T1000 (cell line): ENCODE measurements at places on chromosomes 13 and 19.

- DNase-seq: no peak
Measured at GRCh38 chr13:36847606-36848005, 28.6 kb downstream of the RFXAP start.

- no peak for DNase-seq
Measured at GRCh38 chr13:39484506-39485313, 118.3 kb downstream of the LHFPL6 start.

DNA sequence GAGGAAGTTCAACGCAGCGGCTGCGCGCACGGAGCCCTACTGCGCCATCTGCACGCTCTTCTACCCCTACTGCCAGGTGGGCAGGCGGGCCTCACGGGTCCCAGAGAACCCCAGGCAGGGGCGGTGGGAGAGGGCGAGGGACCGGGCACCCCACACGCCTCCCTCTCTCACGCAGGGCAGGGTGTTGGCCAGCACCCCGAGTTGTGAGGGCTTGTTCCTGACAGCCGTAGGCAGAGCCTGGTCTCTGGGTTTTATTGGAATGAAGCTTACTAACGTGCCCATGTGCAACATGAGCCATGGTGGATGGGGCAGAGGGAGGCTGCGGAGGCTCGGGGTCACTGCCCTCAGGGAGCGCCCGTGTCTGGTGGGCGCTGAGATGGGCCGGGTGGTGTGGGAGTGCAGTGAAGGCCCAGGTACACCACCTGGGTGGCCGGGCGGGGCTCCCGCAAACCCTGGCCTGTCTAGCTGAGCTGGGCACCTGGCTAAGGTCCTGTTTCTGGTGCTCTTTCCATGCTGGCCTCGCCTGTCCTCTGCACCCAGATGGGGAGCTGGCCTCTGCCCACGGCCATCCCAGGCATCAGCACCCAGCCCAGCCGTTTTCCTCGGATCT lies 165.2 kb downstream of the KDM4B start:
- DNase-seq: no peak

DNA sequence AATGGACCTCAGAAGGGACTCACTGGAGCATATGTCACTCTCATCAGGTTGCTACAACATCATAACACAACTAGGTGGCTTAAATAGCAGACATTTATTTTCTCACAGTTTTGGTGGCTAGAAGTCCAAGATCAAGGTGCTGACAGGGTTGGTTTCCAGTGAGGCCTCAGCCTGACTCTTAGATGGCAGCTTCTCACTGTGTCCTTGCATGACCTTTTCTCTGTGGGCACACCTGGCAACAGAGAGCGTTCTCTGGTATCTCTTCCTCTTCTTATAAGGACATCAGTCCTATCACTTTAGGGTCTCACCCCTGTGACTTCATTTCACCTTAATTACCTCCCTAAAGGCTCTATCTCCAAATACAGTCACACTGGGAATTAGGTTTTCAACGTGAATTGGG lies 74.5 kb downstream of the CYSLTR2 start:
- no peak for DNase-seq

- DNase-seq: no peak
Measured at GRCh38 chr13:47288546-47288945, 391.7 kb upstream of the HTR2A start.

DNA sequence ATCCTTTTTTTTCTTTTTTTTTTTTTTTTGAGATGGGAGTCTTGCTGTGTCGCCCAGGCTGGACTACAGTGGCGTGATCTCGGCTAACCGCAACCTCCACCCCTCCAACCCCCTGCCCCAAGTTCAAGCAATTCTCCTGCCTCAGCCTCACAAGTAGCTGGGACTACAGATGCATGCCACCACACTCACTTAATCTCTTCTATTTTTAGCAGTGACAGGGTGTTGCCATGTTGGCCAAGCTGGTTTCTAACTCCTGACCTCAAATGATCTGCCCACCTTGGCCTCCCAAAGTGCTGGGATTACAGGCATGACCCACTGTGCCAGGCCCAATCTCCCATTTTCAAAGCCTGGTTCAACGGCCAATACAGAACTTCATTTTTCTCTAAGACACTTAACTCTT lies 9.1 kb downstream of the FOXO1 start:
- DNase-seq: no peak

DNA sequence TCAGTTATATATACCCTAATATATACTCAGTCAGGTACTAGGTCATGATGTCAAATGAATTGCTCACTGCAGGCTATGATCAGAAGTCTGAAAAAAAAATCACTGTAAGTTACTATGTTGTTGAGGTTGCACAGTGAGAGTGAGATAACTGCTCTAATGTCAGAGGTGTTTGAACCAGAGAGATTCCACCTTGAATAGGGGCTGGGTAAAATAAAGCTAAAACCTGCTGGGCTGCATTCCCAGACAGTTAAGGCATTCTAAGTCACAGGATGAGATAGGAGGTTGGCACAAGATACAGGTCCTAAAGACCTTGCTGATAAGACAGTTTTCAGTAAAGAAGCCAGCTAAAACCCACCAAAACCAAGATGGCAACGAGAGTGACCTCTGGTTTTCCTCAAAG lies 10.2 kb downstream of the EPSTI1 start:
- no peak for DNase-seq

GRCh38 chr13:112972867-112973576 lies 4.0 kb downstream of the MCF2L start:
- DNase-seq: no peak

- DNase-seq: peak; percentile 37
Measured at GRCh38 chr13:43878892-43879754, at the start of gene CCDC122. Gene CCDC122, minus strand, starts transcription at chr13:43879740. Its CDS starts 10,364 bp downstream, at chr13:43869376.

DNA sequence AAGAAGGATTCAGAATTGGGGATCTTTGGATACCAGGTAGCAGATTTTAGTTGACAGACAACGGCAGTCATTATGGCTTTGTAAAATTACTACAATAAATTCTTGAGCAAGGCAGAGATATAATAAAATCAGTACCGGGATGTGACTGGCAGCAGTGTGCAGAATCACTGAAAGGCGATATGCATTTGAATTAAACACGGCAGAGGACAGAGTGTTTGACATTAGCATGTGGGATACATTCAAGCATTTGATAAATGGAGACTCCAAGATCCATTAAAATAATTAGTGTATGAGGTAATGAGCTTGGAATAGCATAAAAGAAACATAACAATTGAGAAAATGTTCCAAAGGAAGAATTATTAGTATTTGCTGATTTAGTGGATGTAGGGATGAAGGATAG lies 36.8 kb downstream of the LCP1 start:
- no peak for DNase-seq

GRCh38 chr19:18290302-18291018 lies 9.0 kb upstream of the JUND start:
- DNase-seq: no peak

GRCh38 chr13:40255551-40255950 lies 410.9 kb downstream of the FOXO1 start:
- DNase-seq: no peak

GRCh38 chr13:50226515-50227155 lies 211.4 kb downstream of the KCNRG start:
- no peak for DNase-seq

- no peak for DNase-seq
Measured at GRCh38 chr13:107734891-107735625, 480.3 kb downstream of the LIG4 start.

GRCh38 chr19:42140125-42140754 lies 8.0 kb upstream of the POU2F2 start:
- peak; percentile 29 for DNase-seq

DNA sequence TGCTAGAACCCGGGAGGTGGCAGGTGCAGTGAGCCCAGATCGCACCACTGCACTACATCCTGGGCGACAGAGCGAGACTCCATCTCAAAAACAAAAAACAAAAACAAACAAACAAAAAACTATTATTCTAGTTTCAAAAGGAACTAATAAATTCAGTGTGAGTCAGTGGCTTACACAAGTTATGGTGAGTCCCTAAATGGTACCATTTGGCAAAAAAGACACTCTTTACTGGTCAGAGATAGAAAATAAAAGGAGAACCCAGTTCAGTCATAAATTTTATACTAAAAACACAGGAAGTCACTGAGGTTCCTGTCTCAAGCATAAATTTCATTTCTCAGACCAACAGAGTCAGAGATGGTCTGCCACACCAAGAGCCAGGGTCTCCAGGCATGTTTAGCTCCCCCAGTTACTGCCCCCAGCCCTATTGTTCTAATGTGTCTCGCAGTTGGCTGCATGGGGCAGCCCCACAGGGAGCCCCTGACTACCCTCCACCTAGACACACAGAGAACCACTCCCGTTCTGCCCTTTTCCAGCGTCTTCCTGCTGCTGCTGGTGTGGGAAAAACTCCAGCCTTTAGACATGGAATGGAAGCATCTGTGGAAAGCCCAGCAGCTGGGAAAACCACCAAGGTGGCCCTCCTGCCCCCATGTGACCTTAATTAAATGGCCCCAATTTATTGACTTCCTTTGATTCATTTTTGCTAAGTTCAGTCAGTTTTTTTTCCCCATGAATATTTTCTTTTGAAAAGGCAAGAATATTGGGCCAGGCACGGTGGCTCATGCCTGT lies 12.2 kb downstream of the THSD1 start:
- DNase-seq: no peak

- DNase-seq: peak; percentile 26
Measured at GRCh38 chr19:19113040-19113626, 25.1 kb downstream of the TMEM161A start.

- DNase-seq: peak; percentile 92
Measured at GRCh38 chr19:34677386-34678084, at the start of gene ZNF302. Gene ZNF302, plus strand, starts transcription at chr19:34677678. Its CDS starts 1,127 bp downstream, at chr19:34678805.

- DNase-seq: no peak
Measured at GRCh38 chr13:31016342-31017325, 84.2 kb downstream of the TEX26 start.

- DNase-seq: no peak
Measured at GRCh38 chr19:34411216-34411615, 7.0 kb downstream of the PDCD2L start.

DNA sequence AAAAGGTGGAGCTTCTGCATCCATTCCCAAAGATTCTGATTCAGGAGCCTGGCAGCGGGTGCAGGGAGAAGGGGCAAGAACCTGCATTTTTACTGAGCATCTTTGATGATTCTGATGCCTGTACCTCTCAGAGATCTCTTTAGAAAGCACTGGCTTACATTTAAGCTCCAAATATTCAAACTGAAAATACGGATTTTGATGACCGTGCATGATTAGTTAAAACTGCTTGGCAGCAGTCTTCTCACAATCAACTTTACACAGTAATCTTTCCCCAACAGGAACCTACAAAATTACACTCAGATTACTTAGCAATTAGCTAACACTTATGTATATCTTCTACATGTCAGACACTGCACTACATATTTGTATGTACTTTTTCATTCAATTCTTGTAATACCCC lies 108.9 kb downstream of the DOCK9 start:
- DNase-seq: no peak

DNA sequence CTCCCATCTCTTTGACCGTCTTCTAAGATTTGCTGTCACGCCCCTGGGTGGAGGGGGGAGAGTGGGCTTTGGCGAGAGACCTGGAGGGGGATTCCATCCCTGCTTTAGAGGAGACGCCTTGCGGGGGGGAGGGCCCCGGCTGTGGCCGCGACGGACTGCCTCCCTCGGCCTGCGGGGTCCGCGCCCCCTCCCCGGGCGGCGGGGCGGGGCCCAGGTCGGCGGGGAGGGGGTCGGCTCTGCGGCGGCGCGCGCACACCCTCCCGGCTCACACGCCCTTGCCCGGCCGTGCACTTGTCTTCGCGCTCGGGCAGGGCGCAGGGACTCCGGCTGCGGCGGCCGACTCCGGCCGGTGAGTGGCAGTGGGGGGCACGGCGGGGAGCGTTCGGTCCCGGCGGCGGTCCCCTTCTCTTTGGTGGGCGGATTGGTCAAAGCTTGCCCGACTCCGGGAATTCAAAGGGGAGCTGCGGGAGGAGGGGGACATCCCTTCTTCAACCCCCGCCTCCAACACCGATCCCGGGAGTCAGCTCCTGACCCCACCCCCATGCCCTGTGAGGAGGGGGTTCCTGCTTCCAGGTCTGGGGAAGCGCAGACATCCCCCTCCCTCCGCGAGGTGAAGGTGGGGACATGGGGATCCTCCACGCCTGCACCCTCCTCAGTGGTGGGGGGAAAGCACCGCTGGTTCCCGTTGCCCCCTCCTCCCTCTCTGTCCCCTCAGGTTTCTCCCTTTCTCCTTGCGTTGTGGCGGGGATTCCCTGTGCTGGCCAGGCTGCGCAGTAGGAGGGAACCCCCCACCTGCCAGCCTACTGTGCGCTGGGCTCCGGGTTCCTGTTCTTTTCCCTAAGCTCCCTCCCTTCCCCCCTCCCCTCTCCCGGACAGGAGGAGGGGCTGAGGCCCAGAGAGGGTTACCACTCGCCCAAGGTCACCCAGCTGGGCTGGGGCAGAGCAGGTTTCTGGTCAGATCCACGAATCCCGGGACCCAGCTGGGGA lies 14.6 kb upstream of the KCNN1 start:
- no peak for DNase-seq
